ENCODE measurements at places on chromosomes 4 and X. TPM values are rescaled to one million over a fixed set of nuclear protein-coding genes. Genes with fewer than 3 reads are reported as not detected.

The ETNPPL gene
- 2.3 TPM for total RNA-seq

The MSANTD1 gene
- 0.98 TPM for total RNA-seq

The PCYT1B gene
- total RNA-seq, result 3.9 TPM

The SMARCAD1 gene
- total RNA-seq, result 18.7 TPM

The TMEM144 gene
- 12.4 TPM for total RNA-seq

The ABLIM2 gene
- total RNA-seq, result 3.9 TPM

The GBA3 gene
- not detected for total RNA-seq

The CACNA1F gene
- 0.15 TPM for total RNA-seq

The POU4F2 gene
- not detected for total RNA-seq

The RENBP gene
- 4.7 TPM for total RNA-seq

The SPARCL1 gene
- 180 TPM for total RNA-seq

The SMIM10L2A gene
- total RNA-seq, result 4.0 TPM

The CTAG1A gene
- not detected for total RNA-seq

The SPANXD gene
- total RNA-seq, result not detected

The SCARB2 gene
- 112 TPM for total RNA-seq

The SMC1A gene
- 72.4 TPM for total RNA-seq

The UGT2B10 gene
- total RNA-seq, result not detected

The ARHGEF6 gene
- 13.7 TPM for total RNA-seq

The KLB gene
- not detected for total RNA-seq

The ITM2A gene
- 193 TPM for total RNA-seq

The TMPRSS11B gene
- total RNA-seq, result not detected

The IRAK1 gene
- total RNA-seq, result 69.7 TPM

The BRS3 gene
- 1.9 TPM for total RNA-seq

The BEND2 gene
- not detected for total RNA-seq

The ZNF185 gene
- 19.6 TPM for total RNA-seq

The PAGE5 gene
- not detected for total RNA-seq

The CT45A10 gene
- total RNA-seq, result not detected

The CTAG2 gene
- total RNA-seq, result not detected

The KCNIP4 gene
- total RNA-seq, result 0.35 TPM

The CHST7 gene
- 25.3 TPM for total RNA-seq

The RAB9A gene
- total RNA-seq, result 29.5 TPM

The AFP gene
- total RNA-seq, result not detected

The TLR6 gene
- 1.9 TPM for total RNA-seq

The LANCL3 gene
- total RNA-seq, result 0.08 TPM

The GAGE12F gene
- not detected for total RNA-seq

The UNC5C gene
- 3.0 TPM for total RNA-seq

The CFAP47 gene
- 0.42 TPM for total RNA-seq

The KLHL2 gene
- 13.4 TPM for total RNA-seq

The CHRNA9 gene
- 0.13 TPM for total RNA-seq

The MAGEA1 gene
- total RNA-seq, result not detected

The TMPRSS11F gene
- not detected for total RNA-seq

The NUDT10 gene
- total RNA-seq, result 42.4 TPM

The SULT1B1 gene
- total RNA-seq, result 6.4 TPM

The SHROOM2 gene
- total RNA-seq, result 10.8 TPM

The PPARGC1A gene
- 0.92 TPM for total RNA-seq

The TBX22 gene
- total RNA-seq, result not detected

The SRPK3 gene
- total RNA-seq, result 1.9 TPM

The LDB2 gene
- total RNA-seq, result 19.3 TPM

The SOX3 gene
- 2.2 TPM for total RNA-seq

The HSD17B13 gene
- total RNA-seq, result 0.31 TPM
